ENCODE measurements at places on chromosomes 4 and X. TPM values are rescaled to one million over a fixed set of nuclear protein-coding genes. Genes with fewer than 3 reads are reported as not detected.

Gene SH3BGRL
- total RNA-seq = 97.3 TPM

Gene ZNF41
- 7.6 TPM for total RNA-seq

Gene NEUROG2
- not detected for total RNA-seq

Gene CLDN24
- total RNA-seq = not detected

Gene IL2
- not detected for total RNA-seq

Gene EDA2R
- 0.58 TPM for total RNA-seq

Gene TMEM47
- total RNA-seq = 44.8 TPM

Gene MAGT1
- total RNA-seq = 68.4 TPM

Gene DSPP
- not detected for total RNA-seq

Gene DUSP9
- 72.7 TPM for total RNA-seq

Gene UGT2A1
- total RNA-seq = 8.8 TPM

Gene FGFRL1
- 59.1 TPM for total RNA-seq

Gene MAOB
- total RNA-seq = 12.9 TPM

Gene SPANXA2
- total RNA-seq = not detected

Gene HTN3
- total RNA-seq = not detected

Gene CLOCK
- total RNA-seq = 20.3 TPM

Gene XAGE1A
- total RNA-seq = not detected

Gene CPZ
- 21.4 TPM for total RNA-seq

Gene CDS1
- total RNA-seq = 15.6 TPM

Gene GAGE1
- not detected for total RNA-seq

Gene UBE2K
- 31.8 TPM for total RNA-seq

Gene TMEM35A
- total RNA-seq = 4.0 TPM

Gene SERTM2
- total RNA-seq = 1.3 TPM

Gene MAB21L2
- total RNA-seq = not detected

Gene CT47B1
- not detected for total RNA-seq

Gene TIGD4
- total RNA-seq = 2.2 TPM

Gene IQCM
- total RNA-seq = not detected

Gene MXRA5
- 23.9 TPM for total RNA-seq

Gene TXK
- 4.0 TPM for total RNA-seq

Gene BMP3
- total RNA-seq = 12.4 TPM

Gene UCHL1
- total RNA-seq = 48.0 TPM

Gene CYSLTR1
- 3.0 TPM for total RNA-seq

Gene ZFP42
- 0.53 TPM for total RNA-seq

Gene FGF5
- not detected for total RNA-seq

Gene FABP2
- not detected for total RNA-seq

Gene MORF4L2
- total RNA-seq = 188 TPM

Gene POU4F2
- not detected for total RNA-seq

Gene TRIML2
- not detected for total RNA-seq

Gene SSX3
- not detected for total RNA-seq

Gene VCX
- not detected for total RNA-seq

Gene SLC9B1
- total RNA-seq = 5.0 TPM

Gene PLXNB3
- 2.5 TPM for total RNA-seq
